A172 (cell line): ENCODE measurements at places on chromosomes 1 and 21. TPM values are rescaled to one million over a fixed set of nuclear protein-coding genes. Genes with fewer than 3 reads are reported as not detected.

DNA sequence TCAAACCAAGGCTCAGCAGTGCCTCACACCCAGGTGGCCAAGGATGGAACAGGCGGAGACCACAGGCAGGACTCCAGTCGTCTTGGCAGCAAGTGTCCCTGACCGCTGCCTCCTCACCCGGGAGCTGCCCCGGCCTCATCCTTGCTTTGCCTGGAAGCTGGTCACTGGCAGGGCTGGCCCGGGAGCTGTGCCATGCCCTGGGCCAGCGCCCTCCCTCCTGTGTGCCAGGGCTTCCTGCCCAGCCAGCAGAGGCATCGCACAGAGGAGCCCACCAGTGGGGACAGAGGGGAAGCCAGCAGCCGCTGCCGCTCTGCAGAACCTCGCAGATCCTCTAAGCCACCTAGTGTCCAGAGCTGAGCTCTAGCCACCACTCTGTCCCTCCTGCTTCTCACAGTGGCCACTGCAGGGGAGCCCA is 7.8 kb downstream of the CASZ1 start:
- DNase-seq = no peak

GRCh38 chr1:61261595-61261994 is 179.2 kb downstream of the NFIA start:
- DNase-seq = no peak

GRCh38 chr1:46804027-46804889 is 5.4 kb downstream of the CYP4B1 start:
- DNase-seq = no peak

- no peak for DNase-seq
Observed at GRCh38 chr21:37064841-37065240, 8.0 kb downstream of the PIGP start.

- no peak for DNase-seq
Observed at GRCh38 chr1:201870397-201870796, 18.3 kb upstream of the SHISA4 start.

ZNF678 gene
- 10.4 and 12.4 TPM in 2 replicates for total RNA-seq

- no peak for DNase-seq
Observed at GRCh38 chr1:240598216-240599001, 13.5 kb downstream of the GREM2 start.

- DNase-seq = no peak
Observed at GRCh38 chr1:107941531-107941930, 23.4 kb downstream of the VAV3 start.

DNA sequence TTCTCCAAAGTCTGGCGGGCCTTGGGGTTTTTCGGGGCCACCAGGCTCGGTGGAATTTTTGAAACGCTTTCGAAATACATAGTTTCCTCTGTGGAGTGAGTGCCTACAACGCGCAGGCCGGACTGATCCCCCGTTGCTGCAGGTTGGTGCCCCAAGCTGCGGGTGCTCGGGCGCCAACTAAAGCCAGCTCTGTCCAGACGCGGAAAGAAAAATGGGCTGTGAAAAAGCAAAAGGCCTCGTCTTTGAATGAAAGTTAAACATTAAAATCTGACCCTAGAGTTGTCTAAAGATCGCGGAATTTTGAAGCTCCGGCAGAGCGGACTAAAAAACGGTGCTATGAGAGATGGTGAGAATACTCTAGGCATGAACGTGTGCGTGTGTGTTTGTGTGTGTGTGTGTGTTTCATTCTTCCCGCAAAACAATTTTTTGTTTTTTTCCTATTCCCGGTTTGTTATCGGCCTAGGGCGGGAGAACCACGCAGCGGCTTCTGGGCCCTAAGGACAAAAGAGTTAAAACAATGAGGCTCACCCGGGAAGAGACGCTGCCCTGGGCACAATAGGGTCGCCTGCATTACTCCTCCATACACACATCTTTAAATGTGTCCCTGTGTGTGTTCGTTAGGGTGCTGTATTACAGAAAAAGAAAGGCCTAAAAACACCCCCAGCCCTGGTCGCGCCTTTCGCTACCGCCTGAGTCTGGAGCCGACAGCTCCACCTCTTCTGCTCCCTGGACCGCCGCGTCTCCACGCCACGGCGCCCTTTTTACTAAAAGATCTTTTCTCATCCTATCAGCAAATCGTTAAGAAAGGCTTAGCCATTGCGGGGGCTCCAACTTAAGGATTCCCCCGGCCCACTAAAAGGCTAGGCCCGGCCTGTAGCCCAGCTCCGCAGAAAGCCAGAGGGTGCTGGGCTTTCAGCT is 3.2 kb downstream of the TBX15 start:
- no peak for DNase-seq

NPHS2 gene
- not detected in 2 replicates for total RNA-seq

- DNase-seq = peak; percentile 28
Observed at GRCh38 chr21:32803651-32804050, 32.1 kb upstream of the PAXBP1 start.

DNA sequence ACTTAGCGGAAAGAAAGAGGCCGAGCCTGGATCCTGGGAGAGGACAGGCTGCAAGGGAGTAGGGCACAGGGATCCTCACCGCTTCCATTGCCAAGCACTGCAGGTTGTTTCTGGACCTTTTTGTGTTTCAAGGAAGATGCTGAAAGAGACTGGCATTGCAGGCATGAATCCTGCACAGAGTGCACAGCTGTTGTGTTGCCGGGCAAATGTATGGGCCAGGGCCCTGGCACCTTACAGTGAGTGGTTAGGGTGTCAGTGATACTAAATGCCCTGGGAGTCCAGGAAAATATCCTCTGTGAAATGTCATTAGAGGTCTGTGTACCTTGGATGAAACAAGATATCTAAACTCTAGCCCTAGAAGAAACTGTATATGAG is 145.5 kb upstream of the FGGY start:
- no peak for DNase-seq

SH2D5 gene
- total RNA-seq = 17.9 and 20.0 TPM in 2 replicates

DNA sequence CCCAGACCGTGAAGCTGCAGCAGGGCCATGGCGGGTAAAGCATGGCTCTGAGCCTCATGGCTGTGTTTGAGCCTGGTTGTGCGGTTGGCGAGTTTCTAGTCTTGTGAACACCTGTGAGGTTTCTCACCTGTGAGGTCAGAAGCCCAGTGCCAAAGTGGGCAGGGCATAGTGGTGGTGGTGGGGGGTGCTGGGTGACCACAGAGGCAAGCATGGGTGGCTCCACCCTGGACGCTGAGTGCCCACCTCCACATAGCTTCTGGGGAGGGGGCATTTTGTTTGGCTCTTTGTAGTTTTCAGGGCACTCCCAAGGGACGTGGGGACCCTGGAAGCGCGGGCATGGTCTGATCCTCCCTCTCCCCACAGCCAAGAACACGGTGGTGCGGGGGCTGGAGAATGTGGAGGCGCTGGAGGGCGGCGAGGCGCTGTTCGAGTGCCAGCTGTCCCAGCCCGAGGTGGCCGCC is 91.1 kb downstream of the TRIM11 start:
- DNase-seq = no peak
